ENCODE measurements at places on chromosomes 6 and 20. TPM values are rescaled to one million over a fixed set of nuclear protein-coding genes. Genes with fewer than 3 reads are reported as not detected.

Gene CAP2
- 6.5 TPM for total RNA-seq

Gene EDN1
- 7.4 TPM for total RNA-seq

Gene CTAGE9
- not detected for total RNA-seq

Gene KIAA1755
- total RNA-seq = 4.9 TPM

Gene EMILIN3
- not detected for total RNA-seq

Gene ENPP4
- 0.99 TPM for total RNA-seq

Gene TULP1
- not detected for total RNA-seq

DNA sequence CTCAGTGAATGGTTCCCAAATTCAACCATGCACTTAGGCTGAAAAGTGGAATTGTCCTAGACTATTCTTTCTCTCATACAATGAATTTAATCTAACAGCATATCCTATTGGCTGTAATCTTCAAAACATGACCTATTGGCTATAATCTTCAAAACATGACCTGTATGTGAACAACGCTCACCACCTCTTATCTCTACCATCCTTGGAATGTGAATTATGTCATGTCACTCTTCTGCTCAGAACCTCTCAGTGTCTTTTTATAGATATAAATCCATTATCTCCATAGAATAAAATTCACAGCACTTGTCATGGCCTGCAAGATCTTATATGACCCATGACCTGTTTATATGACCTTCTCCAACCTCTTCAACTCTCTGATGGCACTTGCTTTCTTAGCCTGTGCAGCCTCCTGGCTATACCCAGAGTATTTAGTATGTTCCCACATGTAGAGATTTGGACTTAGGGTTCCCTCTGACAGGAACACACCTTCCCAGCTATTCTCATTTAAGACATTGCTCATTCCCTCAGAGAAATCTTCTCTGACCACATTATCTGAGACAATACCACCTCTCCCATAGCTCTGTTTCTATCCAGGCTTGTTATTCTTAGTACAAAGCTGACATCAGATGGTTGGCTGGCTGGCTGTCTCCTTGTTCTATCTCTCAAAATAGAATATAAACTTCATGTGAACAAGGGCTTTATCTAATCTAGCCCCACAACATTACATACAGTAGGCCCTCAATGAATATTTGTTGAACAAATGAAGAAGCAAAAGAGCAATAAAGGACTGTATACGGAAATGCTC is 275.0 kb upstream of the PREP start:
- peak; percentile 22 for DNase-seq

- no peak for DNase-seq
Observed at GRCh38 chr6:82080767-82081166, 166.8 kb downstream of the IBTK start.

GRCh38 chr6:40383348-40384115 is 203.6 kb downstream of the LRFN2 start:
- DNase-seq = no peak

DNA sequence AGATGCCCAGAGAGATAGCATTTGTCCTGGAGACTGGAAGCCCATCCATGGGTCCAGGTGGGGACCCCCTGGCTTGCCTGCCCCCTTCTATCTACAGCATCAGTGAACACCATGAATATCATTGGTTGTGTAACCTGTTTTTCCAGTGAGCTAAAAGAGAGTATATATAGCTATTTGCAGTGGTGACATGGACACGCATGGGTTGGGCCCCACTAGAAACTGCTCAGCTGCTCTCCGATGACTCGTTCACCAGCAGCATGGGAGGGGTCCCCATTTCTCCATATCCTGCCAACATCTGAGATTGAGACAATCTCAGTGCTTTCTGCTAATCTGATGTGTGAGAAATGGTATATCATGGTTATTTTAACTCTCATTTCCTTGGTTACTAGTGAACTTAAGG is 4.0 kb upstream of the ZC3H12D start:
- no peak for DNase-seq

- DNase-seq = no peak
Observed at GRCh38 chr20:38207621-38208020, 42.6 kb upstream of the TGM2 start.

- peak; percentile 55 for DNase-seq
Observed at GRCh38 chr6:99119109-99120031, 171.6 kb upstream of the FBXL4 start.

DNA sequence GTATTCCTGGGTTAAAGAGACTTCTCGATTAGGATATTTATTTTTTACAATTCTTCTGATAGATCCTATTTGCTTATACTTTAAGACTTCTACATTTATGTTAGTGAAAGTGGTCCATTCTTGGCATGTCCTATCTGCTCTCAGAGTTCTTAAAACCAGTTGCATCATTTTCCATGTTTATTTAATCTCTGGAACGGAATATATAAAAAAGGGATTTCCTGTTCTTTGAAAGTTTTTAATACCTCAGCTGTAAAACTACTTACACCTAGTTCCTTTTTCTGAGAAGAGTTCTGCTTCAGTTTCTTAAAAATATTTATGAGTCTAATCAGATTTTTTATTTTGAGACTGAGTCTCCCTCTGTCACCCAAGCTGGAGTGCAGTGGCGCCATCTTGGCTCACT is 18.0 kb upstream of the MYL9 start:
- peak; percentile 27 for DNase-seq
